ENCODE measurements at places on chromosomes 2 and 18.
A peak's percentile ranks its signal among the peaks of the same experiment; 100 is the strongest.

GRCh38 chr2:178514664-178515063 lies 34.4 kb downstream of the PLEKHA3 start:
- peak; percentile 84 for DNase-seq

DNA sequence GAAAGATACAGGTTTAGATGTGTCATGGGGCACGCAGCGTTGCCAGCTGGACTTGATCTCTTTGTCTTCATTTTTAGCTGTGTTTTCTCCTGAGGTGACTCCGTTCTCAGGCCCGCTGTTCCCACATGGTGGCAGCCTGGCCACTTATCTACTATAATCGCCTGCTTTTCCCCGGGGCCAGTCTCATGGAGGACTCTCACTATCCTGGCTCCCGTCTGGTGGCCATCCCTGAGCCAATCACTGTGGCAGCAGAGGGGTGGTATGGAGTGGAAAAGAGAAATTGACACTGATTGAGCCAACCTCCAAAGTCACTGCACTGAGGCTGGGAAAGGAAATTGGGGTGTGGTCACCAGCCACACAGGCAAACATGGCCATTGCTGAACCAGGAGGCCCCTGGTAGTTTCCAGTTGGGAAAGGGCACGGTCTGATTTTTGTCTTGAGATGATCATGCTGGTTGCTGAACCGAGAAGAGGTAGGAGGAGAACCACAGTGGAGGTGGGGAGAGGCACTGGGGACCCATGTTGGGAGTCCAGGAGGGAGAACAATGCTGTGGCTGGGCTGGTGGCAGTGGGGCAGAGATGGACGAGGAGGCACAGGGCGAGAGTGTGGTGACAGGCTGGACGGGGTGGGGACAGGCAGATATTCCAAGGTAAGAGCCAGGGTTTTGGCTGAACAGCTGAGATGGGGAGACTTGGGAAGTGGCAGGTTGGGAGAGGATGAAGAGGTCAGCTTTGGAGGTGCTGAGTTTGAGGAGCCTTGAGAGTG lies 45.6 kb downstream of the KCNIP3 start:
- no peak for DNase-seq

DNA sequence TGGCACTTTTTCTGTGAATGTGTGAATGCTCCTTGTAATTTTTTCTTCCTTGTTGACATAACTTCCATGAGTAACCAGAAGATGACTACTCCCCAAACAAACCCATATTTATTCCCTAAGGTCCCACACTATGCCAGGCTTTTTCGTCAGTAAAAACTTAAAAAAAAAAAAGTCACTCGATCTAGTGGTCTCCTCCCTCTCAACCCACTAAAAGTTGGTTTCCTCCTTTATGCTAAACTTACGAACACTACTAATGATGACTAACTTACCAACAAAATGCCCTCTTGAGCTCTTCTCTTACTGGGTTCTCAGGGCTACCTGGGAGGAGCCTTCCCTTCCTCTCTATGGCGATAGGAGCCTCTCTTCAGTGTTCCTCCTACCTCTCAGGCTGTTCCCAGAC lies 18.2 kb downstream of the ACVR1 start:
- DNase-seq = no peak

- no peak for DNase-seq
Measured at GRCh38 chr2:218780046-218780445, 1.9 kb upstream of the CYP27A1 start.

DNA sequence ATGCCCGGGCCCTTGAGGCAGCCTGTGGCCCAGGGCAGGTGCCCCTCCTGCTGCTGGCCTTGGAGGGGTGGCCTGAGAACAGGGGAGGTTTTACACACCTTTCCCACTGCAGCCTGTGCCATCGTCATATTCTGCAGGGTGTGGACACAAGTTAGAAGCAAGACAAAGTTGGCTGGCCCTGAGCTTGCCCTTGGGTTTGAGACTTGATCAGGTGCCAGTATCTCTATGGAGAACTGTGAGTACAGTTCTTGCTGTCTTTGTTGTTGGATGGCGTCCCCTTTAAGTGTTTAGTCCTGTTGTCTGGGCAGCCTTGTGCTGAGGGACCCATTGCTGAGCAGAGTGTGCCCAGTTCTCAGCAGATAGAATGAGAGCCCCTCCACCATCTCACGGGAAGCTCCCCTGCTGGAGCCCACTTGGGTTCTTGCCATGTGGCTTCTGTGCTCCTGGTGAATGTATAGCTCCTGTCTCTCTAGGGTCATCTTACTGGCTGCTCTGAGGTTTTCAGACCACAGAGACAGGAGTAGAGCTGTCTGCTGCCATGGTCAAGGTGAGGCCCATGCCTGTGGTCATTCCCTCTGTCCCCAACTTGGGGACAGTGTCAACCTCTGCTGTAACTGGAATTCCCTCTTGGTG lies 115.9 kb downstream of the SH3RF3 start:
- DNase-seq = no peak

DNA sequence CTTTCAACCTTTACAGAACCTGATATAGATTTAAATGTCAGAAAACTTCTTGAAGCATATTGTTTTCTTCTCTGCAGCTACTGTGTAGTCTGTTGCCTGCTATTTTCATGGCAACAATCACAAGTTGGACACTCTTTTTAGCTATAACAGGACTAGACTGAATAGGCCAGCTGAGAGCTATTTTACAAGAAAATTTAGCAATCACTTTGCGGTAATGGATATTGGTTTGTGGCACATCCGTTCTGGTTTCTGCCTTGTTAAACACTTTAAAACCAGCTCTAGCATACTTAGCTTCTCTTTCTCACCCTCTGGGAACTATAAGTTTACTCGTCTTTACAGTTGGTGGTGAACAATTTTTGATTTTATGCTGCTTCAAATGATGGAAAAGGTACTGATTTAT lies 125.7 kb downstream of the MAP2 start:
- DNase-seq = no peak

- DNase-seq = no peak
Measured at GRCh38 chr2:222672068-222672401, 577 bp downstream of the MOGAT1 start.

GRCh38 chr2:227335713-227336112 lies 10.7 kb downstream of the MFF start:
- DNase-seq = no peak

GRCh38 chr2:231394211-231395141 lies 1.0 kb upstream of the B3GNT7 start:
- no peak for DNase-seq

DNA sequence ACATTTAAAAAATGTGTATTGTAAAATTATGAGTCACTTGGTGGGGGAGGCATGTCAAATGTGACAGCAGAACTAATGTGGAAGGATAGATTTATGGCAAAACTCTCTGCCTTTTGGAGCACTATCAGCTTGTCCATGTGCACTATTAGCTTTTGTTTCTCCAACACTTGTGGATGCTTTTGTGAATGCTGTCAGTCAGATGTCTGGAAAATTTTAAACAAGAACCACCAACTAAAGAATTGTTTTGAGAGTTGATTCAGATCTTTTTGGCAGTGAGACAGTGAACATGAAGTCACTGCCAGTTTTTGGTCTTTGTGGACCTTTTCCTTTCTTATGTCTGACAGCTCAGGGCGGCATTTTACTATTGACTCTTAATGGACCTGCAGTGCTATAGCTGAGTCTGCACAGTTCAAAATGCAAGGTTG lies 72.4 kb downstream of the KIAA1328 start:
- DNase-seq = no peak

DNA sequence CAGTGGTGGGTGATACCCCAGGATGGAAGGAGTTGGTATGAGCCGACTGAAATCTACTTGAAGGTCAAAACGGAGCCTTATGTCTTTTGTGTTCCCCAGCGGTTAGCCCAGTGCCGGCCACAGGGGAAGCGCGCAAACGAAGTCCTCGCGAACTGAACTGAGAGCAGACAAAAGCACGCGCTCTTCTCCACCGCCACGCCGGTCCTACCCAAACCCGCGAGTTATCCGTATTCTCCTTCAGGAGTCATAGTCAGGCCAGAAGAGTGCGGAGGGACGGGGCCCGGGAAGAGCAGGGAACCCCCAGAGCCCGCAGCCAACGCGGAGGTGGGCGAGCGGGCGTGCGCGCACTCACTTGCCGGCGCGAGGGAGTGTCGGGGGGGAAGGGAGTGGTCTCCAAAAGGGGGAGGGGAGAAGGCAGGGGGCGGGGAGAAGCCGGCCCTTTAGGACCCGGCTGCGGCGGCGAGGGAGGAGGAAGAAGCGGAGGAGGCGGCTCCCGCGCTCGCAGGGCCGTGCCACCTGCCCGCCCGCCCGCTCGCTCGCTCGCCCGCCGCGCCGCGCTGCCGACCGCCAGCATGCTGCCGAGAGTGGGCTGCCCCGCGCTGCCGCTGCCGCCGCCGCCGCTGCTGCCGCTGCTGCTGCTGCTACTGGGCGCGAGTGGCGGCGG lies at the start of gene IGFBP2:
TSS of gene IGFBP2 (plus strand) at position 469 of the 664 bp plus-strand sequence. CDS start at position 573, 104 bp downstream.
- DNase-seq = peak; percentile 29

- DNase-seq = no peak
Measured at GRCh38 chr18:23710068-23710527, 20.8 kb downstream of the LAMA3 start.

- DNase-seq = no peak
Measured at GRCh38 chr2:235634435-235635158, 140.8 kb downstream of the AGAP1 start.

- DNase-seq = no peak
Measured at GRCh38 chr2:117273009-117273671, 541.4 kb upstream of the DDX18 start.

- no peak for DNase-seq
Measured at GRCh38 chr18:62226047-62226446, 39.0 kb downstream of the RELCH start.

GRCh38 chr2:43269074-43269572 lies 42.7 kb upstream of the ZFP36L2 start:
- DNase-seq = no peak

- no peak for DNase-seq
Measured at GRCh38 chr2:121136323-121136722, 148.7 kb downstream of the TFCP2L1 start.

- DNase-seq = no peak
Measured at GRCh38 chr2:38527338-38528007, 75.3 kb downstream of the HNRNPLL start.

DNA sequence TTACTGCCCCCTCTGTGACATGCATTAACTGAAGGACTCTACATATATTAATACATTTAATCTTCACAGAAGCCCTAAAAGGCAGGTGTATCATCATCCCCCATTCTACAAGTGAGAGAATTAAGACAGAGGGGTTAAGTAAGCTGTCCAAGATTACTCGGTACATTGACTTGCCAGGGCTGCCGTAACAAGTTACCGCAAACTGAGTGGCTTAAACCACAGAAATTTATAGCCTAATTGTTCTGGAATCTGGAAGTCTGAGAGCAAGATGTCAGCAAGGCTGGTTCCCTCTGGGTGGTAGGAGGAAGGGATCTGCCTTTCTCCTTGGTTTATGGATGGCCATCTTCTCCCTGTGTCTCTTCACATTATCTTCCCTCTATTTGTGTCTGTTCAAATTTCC lies 605.5 kb downstream of the EPHA4 start:
- DNase-seq = peak; percentile 24

DNA sequence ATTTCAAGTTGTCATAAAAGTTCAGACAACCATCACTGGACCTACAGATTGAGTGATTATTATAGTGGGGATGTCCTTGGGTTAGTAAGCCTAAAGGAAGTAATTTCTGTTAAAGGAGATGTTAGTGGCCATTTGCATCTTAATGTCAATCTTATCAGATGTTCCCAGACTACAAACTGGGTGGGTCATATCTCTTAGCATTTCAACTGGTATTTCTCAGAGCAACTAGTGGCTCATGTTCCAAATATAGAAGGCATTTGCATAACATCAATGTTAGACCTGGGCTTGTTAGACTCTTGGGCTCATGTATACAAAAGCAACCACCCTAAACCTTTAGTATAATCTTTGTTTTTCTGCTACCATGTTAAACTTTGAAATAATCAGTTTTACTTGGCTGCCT lies 17.9 kb downstream of the PLEKHA3 start:
- no peak for DNase-seq

GRCh38 chr2:99471654-99472599 lies 17.9 kb downstream of the REV1 start:
- no peak for DNase-seq

- no peak for DNase-seq
Measured at GRCh38 chr2:10019174-10019573, 24.2 kb upstream of the KLF11 start.

GRCh38 chr2:31962757-31963361 lies 47.9 kb downstream of the MEMO1 start:
- DNase-seq = no peak

DNA sequence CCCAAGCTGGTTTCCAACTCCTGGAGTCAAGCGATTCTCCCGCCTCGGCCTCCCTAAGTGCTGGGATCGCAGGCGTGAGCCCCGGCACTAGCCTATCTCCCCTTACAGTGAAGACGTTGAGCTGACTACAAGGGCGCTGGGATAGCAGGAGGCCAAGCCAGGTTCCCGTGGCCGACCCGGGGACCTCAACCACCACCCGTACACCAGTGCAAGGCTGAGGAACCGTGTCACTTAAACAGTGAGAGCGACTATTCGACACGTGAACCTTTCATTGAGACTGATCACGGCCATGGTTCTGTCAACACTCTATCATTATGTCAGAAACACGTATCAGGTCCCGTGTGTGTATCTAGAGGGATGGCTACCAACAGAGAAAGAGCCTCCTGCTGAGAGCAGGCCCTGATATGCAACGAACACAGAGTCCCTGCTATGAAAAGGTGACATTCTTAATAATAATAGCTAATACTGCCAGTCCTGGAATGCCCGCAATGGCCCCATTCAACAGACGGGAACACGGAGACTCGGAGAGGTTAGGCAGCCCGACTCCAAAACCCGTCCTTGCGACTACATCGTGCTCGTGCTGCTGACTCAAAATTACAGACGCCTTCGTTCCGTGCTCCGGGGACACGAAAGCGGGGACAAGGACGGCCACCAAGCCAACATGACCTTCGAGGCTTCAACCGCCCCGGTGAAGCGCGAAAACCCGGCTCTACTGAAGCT lies 833 bp downstream of the AFG3L2 start:
- DNase-seq = peak; percentile 55

DNA sequence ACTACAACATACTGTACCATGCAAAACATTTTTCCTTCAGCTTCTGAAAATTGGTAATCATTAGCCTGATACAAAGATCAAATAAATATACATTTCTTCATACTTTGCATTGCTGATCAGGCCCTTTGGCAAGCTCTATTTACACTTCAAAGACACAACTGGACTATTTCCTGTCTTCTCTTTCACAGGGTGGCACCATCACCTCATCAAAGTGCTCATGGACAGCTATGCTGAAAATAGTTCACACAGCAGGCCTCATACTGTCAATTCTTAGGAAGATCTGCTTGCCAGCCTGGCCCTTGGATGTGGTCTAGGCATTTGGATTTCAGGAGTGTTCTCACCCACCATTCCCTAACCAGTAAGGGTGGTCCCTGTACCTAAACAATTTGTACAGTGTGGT lies 33.9 kb downstream of the FBXO15 start:
- no peak for DNase-seq

- no peak for DNase-seq
Measured at GRCh38 chr2:3189076-3189591, 188.5 kb downstream of the EIPR1 start.

GRCh38 chr2:99975386-99975785 lies 167.0 kb downstream of the AFF3 start:
- DNase-seq = peak; percentile 47

- peak; percentile 20 for DNase-seq
Measured at GRCh38 chr2:113283704-113284284, 5.1 kb upstream of the PAX8 start.
